NCI-H1092 (cell line): ENCODE measurements at places on chromosomes 5 and 9.

GRCh38 chr9:132055756-132056155 is 23.9 kb downstream of the MED27 start:
- no peak for DNase-seq

DNA sequence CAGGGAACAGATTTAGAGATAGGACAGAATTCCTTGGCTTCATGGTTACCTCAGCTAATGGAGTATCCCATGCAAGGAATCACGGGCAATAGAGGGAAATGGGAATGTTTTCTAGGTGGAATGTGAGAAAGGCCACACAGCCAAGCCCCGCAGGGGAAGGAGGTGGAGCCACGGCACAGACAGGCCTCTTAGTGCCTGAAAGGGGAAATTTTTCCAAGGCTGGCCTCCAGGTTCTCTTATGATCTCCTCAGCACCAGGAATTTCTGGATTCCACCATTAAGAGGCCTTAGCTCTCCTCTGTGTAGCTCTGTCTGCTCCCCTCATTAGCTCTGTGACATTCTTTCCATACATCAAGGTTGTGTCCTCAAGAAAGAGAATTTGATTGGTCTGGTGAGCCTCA is 124.7 kb downstream of the GALNT10 start:
- DNase-seq: no peak

DNA sequence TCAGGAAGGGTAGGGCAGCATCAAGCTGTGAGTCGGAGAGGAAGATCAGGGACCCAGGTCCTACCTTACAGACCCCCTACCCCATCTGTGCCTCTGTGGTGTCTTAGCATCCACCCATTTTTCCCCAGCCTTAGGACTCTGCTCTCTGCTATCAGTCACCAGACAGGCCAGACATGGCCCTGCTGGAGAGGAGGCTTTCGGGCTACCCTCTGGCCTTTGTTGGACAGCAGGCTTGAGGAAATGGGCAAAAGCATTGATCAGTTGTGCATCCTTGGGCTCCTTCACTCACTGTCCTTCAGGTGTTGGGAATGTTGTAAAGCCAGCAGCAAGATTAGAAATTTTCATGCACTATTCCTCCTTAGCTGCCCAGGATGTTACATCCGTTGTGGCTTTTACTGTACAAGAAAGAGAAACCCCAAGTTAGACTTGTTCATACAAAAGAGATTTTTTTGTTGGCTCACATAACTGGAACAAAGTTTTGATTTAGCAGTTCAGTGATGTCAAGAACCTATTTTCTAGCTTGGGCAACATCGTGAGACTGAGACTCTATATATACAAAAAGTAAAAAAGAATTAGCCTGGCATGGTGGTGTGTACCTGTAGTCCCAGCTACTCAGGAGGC is 17.4 kb upstream of the TNFAIP8 start:
- no peak for DNase-seq

DNA sequence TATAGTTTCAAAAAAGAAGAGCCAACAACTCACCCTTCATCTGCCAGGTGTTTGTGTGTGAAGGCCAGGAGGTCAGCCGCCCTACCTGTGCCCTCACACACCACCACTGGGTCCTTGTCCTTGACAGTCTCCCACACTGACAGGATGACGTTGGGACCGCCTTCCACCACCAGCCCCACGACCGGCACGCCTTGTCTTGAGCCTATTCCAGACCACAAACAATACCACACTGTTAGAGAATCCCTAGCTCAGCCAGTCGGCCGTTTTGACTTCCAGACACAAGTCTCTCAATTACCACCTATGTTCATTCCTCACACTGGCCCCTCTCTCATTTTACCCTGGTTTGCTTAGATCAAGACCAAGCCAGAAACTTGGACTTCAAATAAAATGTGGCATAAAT is 66.1 kb downstream of the TRPM6 start:
- DNase-seq: no peak

GRCh38 chr9:78858266-78858665 is 561.3 kb downstream of the PSAT1 start:
- DNase-seq: no peak

GRCh38 chr9:126549246-126550006 is 64.3 kb upstream of the LMX1B start:
- DNase-seq: no peak

DNA sequence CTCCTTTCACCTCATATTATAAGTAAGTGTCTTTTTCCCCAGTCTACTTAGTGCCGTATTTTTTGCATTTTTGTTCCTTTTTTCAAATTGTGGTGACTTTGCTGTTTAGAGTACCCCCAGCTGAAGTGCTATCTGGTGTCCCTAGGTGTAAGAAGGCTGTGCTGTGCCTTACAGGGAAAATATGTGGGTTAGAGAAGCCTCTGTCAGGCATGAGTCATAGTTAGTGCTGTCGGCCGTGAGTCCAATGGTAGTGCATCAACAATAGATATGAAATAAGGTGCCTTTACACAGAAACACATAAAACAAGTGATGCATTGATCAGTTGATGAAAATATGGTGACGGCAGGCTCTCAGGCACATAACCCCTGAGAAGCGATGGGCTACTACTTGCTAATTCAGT is 20.1 kb downstream of the SYK start:
- DNase-seq: no peak
